ENCODE measurements at places on chromosomes 6 and 20.

DNA sequence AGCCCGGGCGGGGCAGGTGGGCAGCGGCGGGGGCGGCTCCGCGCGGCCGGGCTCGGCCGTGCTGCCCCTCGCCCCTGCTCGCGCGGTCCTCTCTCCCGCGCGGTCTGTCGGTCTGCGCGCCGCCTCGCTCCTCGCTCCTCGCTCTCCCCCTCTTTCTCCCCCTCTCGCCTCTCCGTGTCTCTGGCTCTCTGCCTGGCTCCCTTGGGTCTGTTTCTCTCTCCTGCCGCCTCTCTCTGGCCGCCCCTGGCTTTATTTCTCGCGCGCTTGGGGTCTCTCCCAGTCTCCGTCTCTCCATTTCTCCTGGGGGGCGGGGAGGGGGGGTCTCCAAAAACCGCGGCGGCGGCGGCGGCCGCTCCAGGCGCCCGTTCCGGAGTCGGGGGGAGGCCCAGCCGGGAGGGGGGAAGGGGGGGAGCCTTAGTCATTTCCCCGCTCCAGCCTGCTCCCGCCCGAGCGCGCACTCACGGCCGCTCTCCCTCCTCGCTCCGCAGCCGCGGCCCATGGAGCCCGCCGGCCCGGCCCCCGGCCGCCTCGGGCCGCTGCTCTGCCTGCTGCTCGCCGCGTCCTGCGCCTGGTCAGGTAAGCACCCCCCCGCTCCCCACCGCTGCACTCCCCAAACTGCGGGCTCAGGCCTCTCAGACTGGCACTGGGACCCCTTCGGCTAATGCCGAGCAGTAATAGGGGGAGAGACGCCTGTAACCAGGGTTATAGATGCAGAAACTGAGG is at the start of gene SIRPA:
TSS of gene SIRPA (plus strand) at position 457 of the 723 bp plus-strand sequence. CDS start at position 498, 41 bp downstream.
- no peak for DNase-seq

GRCh38 chr6:11232770-11233626 is 530 bp upstream of the NEDD9 start:
- no peak for DNase-seq

- DNase-seq, result no peak
Measured at GRCh38 chr6:126107475-126108166, 121.3 kb downstream of the TRMT11 start.

GRCh38 chr20:37375227-37375626 is 29.3 kb downstream of the SRC start:
- no peak for DNase-seq

DNA sequence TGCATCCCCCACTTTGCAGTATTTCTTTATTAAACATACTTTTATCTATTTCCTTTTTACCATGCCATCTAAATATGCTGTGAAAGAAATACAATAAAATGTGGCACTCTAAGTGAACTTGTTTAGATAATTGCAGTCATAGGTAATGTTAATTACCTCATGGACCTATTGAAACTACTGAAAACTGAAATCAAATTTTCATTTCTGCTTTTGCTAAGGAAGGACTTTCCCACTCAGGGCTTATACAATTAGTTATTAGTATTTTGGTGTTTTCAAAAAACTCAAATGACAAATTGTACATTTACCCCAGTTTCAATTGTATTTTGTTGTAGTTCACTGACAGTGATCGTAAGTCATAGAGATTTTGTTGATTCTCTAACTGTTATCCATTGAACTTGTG is 88.4 kb downstream of the ID4 start:
- DNase-seq, result no peak

DNA sequence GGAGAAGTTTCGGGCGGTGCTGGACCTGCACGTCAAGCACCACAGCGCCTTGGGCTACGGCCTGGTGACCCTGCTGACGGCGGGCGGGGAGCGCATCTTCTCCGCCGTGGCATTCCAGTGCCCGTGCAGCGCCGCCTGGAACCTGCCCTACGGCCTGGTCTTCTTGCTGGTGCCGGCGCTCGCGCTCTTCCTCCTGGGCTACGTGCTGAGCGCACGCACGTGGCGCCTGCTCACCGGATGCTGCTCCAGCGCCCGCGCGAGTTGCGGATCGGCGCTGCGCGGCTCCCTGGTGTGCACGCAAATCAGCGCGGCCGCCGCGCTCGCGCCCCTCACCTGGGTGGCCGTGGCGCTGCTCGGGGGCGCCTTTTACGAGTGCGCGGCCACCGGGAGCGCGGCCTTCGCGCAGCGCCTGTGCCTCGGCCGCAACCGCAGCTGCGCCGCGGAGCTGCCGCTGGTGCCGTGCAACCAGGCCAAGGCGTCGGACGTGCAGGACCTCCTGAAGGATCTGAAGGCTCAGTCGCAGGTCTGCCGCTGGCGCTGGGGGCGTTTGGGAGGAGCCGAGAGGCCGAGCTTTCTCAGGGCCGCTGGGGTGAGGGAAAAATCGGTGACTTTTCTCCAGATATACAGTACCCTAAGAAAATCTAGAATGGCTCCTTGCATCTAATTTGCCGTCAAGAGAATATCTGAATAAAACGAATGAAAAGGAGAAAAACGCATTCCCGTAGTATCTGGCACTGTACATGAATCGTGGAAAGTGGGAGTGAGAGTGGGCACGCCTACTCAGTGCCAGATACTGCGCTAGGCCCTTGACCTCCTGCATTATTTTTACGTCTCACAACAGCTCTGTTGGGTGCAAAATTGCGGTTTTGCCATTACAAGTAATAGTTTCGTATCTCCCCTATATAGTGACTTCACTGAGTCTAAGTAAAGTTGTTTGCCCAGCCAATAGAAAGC is 1.0 kb downstream of the CALHM6 start:
- peak; percentile 63 for DNase-seq

GRCh38 chr6:153840039-153840850 is 198.8 kb upstream of the OPRM1 start:
- no peak for DNase-seq

DNA sequence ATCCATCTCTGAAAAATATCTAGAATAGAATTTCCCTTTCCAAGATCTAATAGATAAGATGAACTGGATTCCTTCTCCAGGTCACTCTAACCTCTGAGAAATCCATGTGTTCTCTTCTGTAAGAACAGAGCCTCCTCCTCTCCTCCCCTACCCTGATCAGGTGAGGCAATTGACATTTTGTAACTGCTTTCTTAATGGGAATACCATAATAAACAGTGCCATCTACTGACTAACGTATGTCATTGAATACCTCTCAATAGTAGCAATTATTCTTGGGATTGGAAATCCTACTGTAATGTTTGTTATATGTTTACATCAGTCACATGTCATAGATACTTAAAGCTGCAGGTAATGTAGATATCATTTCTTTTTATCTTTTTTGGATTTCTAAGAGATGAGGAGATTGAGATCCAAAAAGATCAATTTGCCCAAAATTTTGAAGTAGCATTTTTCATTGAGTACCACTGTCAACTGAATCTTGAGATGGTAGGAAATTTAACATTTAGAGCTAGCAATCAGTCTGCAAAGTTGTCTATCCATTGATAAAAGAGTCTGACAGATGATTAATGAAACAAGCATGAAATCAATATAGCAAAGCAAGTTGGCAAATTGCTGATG is 365.8 kb upstream of the HSF2 start:
- no peak for DNase-seq
